ENCODE measurements at places on chromosomes 5 and 9.

GRCh38 chr5:138775034-138775433, 21.8 kb downstream of the CTNNA1 start:
- no peak for DNase-seq

- DNase-seq: no peak
Measured at GRCh38 chr5:85030316-85031084, 645.8 kb upstream of the EDIL3 start.

DNA sequence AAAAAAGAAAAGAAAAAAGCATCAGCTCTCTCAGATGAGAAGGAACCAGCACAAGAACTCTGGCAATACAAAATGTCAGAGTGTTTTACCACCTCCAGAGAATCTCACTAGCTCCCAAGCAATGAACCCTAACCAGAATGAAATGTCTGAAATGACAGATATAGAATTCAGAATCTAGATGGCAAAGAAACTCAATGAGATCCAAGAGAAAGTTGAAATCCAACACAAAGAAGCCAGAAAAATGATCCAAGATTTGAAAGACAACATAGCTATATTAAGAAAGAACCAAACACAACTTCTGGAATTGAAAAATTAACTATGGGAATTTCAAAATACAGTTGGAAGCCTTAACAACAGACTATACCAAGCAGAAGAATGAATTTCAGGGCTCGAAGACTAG, 396.3 kb downstream of the PDE4D start:
- DNase-seq: no peak

DNA sequence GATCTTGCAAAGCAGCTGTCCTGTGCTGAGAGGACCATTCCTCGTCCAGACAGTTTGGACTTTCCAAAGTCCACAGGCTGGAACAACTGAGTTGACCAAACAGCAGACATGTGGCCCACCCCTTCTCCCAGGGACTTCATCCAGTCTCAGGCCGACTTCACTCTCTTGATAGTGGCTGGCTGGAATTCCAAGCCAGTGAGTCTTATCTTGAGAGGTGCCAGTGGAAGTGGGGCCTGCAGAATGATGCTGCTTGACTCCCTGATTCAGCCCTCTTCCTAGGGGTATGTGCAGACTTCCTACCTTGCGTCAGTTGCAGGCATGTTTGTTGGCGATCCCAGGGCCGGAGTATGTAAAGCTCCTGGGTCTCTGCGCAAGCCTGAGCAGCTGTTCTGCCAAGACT, 131.4 kb upstream of the TSLP start:
- no peak for DNase-seq

- no peak for DNase-seq
Measured at GRCh38 chr5:162497455-162497854, 429.9 kb downstream of the GABRG2 start.

DNA sequence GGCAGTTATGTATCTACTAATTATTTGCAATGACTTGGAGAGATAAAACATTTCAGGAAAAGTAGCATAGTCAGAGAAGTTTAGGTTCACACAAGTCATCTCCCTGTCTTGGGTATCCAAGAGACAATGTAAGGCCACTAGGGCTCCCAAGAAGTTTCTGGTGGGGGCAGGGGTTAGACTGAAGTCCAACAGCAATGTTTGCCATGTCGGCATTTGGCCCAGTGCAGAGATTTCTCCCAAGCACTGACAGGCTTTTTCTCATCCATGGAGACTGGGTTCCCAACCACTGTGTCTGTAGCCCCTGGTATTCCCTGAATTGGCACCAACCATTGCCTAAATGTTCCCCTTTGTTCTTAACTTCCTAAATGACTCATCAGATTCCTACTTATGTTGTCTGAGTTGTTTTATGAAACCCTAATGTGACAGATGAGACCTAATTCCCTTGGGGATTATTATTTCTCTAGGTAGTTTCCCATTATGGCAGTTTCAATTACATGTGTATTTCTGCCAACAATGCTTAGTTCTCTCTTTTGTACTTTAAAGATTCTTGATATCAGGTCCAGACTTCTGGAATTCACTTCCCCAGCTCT, 103.6 kb upstream of the EGFLAM start:
- no peak for DNase-seq

DNA sequence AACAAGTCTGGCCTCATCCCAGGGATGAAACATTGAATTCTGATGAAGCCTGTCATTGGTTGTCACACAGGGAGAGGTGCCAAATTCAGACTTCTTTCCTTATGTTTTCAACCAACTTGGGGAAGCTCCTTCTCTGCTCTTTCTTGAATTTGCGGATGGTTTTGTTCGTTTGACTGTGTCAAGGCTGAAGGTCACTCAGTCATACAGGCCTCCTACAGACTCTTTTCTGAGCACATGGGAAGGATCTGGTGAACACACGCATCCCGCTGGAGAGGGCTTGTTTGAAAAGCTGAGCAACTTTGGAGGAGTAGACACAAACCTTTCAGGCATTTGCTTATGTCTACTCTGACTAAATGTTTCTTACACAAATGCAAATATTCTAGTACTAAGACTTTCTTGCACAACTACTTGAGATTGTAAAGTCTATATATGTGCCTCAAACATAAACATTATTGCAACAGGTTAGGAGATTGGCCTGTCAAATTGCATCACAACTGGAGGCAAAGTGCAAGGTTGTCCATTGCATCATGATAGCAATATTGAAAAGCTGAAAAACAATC, 151.5 kb upstream of the NR3C1 start:
- no peak for DNase-seq

DNA sequence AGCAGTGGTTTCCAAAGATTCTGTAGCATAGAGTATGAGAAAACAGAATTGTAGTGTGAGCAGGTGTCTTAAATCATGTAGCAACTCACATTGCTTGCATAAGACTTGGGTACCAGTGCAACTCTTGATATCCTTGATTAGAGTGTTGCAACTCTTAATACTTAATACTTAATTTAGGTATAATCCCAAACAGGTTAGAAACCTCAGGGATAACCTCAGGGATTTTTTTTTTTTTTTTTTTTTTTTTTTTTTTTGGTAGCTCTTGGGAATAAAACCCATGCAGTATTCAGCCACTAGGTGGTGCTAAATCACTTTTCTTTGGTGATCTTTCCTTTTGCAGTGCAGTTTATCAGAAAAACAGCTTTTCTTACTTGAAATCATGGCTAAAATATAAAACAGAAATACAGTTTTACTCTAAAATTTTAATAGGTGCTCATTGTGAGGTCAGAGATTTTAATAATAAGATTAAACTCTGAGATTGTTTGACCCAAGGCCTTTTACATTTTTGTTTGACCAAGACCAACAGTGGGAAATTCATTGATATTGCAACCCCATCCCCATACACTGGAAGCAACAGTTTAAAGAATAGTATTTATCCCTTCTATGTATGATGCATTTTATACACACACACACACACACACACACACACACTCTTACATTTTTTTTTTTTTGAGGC, 55.3 kb downstream of the ERAP1 start:
- DNase-seq: no peak

DNA sequence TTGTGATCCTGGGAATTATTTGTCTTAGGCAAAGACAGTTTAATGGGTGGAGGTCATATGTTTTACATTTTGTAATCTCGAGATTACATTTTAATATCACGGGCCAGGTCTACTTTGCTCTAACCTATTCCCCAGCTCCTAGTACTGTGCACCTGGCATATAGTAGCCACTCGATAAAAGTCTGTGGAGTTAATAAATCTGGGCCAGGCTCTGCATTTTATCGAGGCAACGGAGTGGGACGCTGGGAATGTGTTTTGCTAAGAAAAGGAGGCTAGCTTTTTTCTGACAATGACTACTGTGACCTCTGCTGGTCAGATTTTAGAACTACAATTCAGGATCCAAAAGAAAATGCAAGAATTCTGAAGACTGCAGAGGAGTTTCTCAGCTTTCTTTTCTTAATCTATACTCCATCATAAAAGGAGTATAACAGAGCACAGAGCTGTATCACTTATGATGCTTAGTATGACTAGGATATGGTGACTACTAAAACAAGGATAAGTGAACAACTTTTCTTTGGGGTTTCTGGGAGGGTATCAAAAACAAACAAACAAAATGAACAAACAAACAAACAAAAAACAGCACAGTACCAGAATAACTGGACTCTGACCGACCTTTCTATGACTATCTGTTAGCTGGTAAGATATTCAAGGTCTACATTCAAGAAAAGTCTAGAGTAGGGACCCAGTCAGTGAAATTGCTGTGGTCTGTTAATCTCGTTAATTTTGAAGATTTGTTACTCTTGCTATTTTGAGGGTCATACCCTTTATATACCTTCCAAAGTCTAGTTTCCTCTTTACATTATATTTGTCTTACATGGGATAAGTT, 46.1 kb upstream of the CER1 start:
- no peak for DNase-seq

DNA sequence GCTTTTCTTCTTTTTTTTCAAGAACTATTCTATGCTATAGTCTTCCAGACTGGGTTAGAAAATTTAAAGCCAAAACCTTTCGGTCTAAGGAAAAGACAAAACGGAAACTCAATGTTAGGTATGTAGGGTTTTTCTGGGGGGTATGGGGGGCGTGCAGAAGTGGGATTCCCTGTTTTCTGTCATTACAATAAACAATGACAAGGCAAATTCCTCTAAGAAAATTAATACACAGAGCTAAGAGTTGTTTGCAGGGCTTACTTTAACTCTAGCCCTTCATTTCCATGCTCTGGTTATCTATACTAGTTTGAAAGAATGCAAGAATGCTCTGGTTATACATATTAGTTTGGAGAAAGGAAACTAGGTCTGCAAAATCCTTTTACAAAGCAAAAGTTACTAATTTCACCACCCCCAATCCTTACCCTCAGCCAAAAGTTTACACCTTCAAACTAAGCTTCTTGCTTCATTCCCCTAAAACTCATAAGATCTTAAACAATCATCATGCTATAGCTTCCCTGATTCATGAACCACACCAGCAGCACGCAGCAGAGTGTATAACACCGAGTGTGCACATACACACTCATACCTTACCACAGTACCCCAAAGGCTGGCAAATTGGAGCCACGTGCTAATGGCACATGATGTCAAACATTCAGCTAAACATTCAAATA, 89.1 kb upstream of the NR5A1 start:
- no peak for DNase-seq

- no peak for DNase-seq
Measured at GRCh38 chr9:81234924-81235610, 454.3 kb downstream of the TLE1 start.

DNA sequence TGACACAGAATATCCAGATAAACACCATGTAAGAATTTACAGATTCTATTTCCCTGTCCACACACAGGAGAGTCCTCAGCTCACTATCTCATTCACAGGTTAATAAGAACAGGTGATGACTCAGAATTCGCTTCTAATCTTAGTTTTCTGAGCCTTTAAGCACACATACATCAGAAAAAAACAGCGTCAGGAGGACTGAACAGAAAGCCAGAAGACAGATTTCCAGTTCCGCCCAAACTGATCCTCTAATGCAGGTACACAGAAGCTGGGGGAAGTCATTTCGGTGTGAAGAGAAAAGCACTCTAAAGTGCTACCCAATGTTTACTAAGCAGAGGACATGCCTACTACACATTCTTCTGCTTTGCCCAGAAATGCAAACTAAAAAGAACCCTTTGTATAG, 1.6 kb downstream of the CEMIP2 start:
- DNase-seq: no peak

GRCh38 chr5:37400501-37400900, 21.4 kb downstream of the WDR70 start:
- no peak for DNase-seq

DNA sequence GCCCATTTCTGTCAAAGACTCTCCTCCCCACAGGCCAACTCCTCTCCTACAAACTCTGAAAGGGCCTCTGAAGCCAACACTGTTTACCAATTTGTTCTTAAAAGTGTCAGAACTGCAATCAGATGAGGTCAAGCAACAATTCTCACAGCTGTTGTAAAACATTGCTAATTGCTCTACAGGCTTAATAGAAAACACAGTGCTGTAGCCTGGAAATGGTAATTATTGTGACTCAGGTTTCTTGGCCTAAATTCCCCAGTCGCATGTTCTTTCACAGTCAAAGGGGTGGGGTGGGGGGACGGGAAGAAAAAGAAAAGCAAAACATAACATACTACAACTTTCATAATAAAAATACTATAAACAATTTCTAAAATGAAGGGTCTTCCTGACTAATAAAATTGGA, 343.2 kb downstream of the DMAC1 start:
- no peak for DNase-seq

GRCh38 chr5:73170522-73170921, 2.5 kb upstream of the TMEM174 start:
- peak; percentile 41 for DNase-seq

GRCh38 chr9:120482424-120483186, 97.4 kb downstream of the CDK5RAP2 start:
- DNase-seq: no peak

- no peak for DNase-seq
Measured at GRCh38 chr9:88782931-88783710, 208.1 kb upstream of the S1PR3 start.

- DNase-seq: no peak
Measured at GRCh38 chr5:147576646-147577535, 67.0 kb upstream of the DPYSL3 start.

GRCh38 chr9:19807182-19807892, 18.5 kb upstream of the SLC24A2 start:
- no peak for DNase-seq

DNA sequence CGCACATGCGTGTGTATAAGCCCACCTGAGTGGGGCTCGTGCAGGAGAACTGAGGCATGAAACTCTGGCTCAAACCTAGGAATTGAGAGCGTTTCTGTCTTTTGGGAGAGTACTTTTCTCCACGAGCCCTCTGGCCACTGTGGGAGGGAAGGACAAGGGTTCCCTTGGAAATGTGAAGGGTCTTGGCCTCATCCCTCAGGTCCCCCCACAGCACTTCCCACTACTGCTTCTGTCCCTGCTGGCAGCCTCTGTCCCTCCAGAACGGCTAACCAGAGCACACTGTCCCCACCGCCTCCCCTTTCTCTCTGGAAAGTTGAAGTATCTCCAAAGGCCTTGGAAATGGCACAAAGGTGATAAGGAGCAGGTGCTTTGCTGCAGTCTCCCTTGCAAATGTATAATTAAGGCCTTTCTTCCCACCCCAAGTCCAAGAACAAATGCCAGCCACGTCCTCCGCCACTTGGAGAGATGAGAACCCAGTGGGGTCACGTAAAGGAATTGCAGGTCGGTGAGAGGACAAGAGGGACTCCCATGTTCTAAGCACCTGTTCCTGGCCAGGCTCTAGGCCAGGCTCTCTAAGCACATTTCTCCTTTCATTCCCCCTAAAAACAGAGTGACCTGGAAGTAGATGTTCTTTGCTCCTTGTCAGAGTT, 107.9 kb upstream of the LMX1B start:
- no peak for DNase-seq
